ENCODE measurements at places on chromosomes 16 and 17. TPM values are rescaled to one million over a fixed set of nuclear protein-coding genes. Genes with fewer than 3 reads are reported as not detected.

The WNT3 gene
- 1.0 TPM for total RNA-seq

The UTS2R gene
- not detected for total RNA-seq

The HAS3 gene
- 7.6 TPM for total RNA-seq

The ULK2 gene
- total RNA-seq: 20.1 TPM

The MAFG gene
- 21.5 TPM for total RNA-seq

The NPIPB13 gene
- 0.73 TPM for total RNA-seq

The TBC1D3E gene
- total RNA-seq: not detected

The BTBD17 gene
- not detected for total RNA-seq

The TPSG1 gene
- total RNA-seq: not detected

The HOXB8 gene
- total RNA-seq: not detected

The TMEM132E gene
- total RNA-seq: 0.07 TPM

All from smooth muscle cell of the pulmonary artery (primary cell).